ENCODE measurements at places on chromosomes 2 and 18. TPM values are rescaled to one million over a fixed set of nuclear protein-coding genes. Genes with fewer than 3 reads are reported as not detected.

Gene GPR148
- not detected for total RNA-seq

Gene XDH
- total RNA-seq: 0.33 TPM

Gene SLC9A4
- total RNA-seq: not detected

Gene EVX2
- not detected for total RNA-seq

Gene CCDC121
- total RNA-seq: 1.5 TPM

Gene MRPL33
- total RNA-seq: 99.6 TPM

Gene ERFE
- 4.3 TPM for total RNA-seq

Gene SMARCAL1
- total RNA-seq: 11.5 TPM

Gene NAT8
- total RNA-seq: not detected

Gene CBLN2
- 15.2 TPM for total RNA-seq

Gene MYO5B
- total RNA-seq: 12.4 TPM

Gene CHRNG
- total RNA-seq: not detected

Gene DSEL
- total RNA-seq: 25.8 TPM

Gene LYPD1
- total RNA-seq: 37.9 TPM

Gene C1D
- total RNA-seq: 71.3 TPM

Gene SLC38A11
- not detected for total RNA-seq

Gene TMEM178A
- not detected for total RNA-seq

Gene DNAJB2
- 16.1 TPM for total RNA-seq

Gene IL37
- not detected for total RNA-seq

Gene VWC2L
- not detected for total RNA-seq

Gene VWA3B
- total RNA-seq: not detected

Gene CSRNP3
- total RNA-seq: 3.7 TPM

Gene ALK
- total RNA-seq: not detected

Gene PPP1R1C
- 3.3 TPM for total RNA-seq

Gene AFF3
- total RNA-seq: 0.37 TPM

Gene DSG1
- total RNA-seq: 0.02 TPM

Gene WNT6
- 2.1 TPM for total RNA-seq

Gene AQP4
- 0.39 TPM for total RNA-seq

Gene GORASP2
- 29.8 TPM for total RNA-seq

Gene GALR1
- total RNA-seq: under 0.01 TPM

Gene ANKRD30B
- total RNA-seq: 0.33 TPM

Gene PAIP2B
- 1.7 TPM for total RNA-seq

Gene MDH1B
- 2.6 TPM for total RNA-seq

Gene THAP4
- total RNA-seq: 39.9 TPM

Gene SERPINB11
- not detected for total RNA-seq

Gene ARHGAP15
- total RNA-seq: 0.15 TPM

Gene FN1
- 246 TPM for total RNA-seq

Gene HTR2B
- total RNA-seq: not detected

Gene CYTIP
- total RNA-seq: 0.06 TPM

Gene CLEC4F
- total RNA-seq: not detected

Gene AQP12A
- not detected for total RNA-seq
